ENCODE measurements at places on chromosomes 1 and 21.

GRCh38 chr1:203649551-203649998 is 22.9 kb downstream of the ATP2B4 start:
- DNase-seq = no peak

DNA sequence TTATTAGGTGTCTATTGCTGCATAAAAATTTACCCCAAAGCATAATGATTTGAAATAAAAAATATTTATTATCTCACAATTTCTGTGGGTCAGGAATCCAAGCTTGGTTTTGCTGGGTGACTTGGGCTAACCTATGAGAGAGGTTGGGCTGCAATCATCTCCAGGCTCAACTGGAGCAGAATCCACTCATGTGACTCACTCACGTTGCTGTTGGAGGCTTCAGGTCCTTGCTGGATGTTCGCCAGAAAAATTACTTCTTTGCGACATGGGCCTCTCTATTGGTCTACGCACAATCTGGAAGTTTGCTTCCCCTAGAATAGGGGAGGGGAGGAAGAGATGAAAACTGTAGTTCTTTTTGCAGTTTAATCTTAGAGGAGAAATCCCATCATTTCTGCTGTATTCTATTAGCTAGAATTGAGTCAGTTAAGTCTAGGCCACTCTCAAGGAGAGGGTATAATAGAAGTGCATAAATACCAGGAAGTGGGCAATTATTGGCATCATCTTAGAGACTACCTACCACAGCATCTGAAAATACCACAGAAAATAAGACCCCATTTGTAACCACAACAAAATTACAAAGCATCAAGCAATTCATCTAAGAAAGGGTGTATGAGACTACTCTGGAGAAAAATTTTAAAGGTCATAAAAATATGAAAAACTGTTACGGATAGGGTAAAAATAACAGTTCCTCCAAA is 5.7 kb upstream of the FASLG start:
- no peak for DNase-seq

DNA sequence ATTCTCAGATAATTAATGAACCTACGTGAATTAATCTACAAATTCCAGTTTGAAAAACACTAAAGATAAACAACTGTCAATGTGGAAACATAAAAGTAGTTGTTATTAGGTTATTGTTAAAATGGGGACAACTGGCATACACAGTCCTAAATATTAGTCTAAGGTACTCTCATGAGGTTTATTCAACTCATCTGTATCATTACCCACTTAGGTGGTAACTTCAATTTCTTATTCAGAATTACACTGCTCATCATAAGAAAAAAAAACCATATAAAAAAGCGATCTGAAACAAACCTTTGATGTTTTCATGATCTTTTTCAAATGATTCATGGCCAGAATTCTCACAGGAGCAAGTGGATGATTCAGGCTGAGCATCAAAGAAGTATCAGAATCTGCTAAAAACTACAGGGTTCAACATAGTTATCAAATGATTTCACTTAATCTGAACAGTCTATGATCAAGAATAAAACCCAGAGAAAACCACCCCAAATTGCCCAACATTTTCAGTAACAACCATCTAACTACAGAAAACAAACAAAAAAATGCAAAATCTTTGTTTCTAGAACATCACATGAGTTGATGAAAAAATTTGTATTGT is 13.7 kb downstream of the HEATR1 start:
- DNase-seq = no peak

- DNase-seq = no peak
Measured at GRCh38 chr1:224873434-224874369, 55.8 kb upstream of the DNAH14 start.

DNA sequence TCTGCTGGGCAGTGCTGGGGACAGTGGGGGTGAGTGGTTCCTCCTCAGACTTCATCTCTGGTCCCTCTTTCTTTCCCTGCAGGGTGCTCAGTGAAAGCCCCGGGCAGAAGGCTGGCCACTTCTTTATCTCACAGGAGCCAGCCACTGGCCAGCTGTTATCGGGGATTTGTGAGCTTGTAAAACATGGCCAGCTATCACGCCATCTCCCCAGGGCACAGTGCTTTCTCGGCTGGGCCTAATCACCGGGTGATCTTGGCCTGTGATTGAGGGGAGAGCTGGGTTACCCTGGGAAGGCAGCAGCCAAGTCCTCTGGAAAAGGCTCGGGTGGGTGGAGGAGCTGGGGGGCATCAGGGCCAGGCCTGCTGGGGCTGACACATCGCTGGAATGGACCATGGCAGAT is 83.0 kb downstream of the IGSF21 start:
- DNase-seq = no peak

GRCh38 chr1:217983051-217983375 is 302.1 kb upstream of the RRP15 start:
- DNase-seq = peak; percentile 21

- DNase-seq = no peak
Measured at GRCh38 chr1:165844114-165844798, 16.8 kb downstream of the UCK2 start.

GRCh38 chr21:44477131-44477530 is 21.8 kb downstream of the LRRC3 start:
- no peak for DNase-seq

GRCh38 chr1:67626861-67627235 is 58.2 kb upstream of the GADD45A start:
- DNase-seq = no peak

GRCh38 chr1:50343323-50343722 is 79.9 kb downstream of the DMRTA2 start:
- DNase-seq = no peak

DNA sequence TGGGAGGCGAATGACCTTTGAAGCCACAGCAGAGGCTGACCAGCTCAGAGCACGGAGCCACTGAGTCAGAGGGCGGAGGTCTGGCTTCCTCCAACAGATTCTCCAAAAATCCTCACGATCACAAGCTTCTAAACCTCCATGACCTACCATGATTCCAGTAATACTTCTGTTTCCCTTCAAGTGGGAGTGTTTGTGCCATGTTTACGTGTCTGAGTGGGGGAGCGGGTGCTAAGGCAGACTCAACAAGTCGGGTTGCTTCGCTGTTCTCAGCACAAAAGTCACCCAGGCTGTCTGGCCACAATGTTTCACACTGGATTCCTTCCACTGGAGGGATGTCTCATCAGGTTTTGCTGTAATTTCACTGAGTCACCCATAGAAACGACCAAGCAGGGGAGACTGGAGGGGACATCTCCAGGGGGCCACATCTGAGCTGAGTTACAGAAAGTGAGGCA is 86.2 kb downstream of the SLC66A1 start:
- no peak for DNase-seq

- no peak for DNase-seq
Measured at GRCh38 chr1:8384577-8384976, 66.7 kb downstream of the SLC45A1 start.

- no peak for DNase-seq
Measured at GRCh38 chr1:203839081-203839480, 22.3 kb upstream of the SNRPE start.

- no peak for DNase-seq
Measured at GRCh38 chr1:22089134-22089571, 36.6 kb downstream of the CDC42 start.

DNA sequence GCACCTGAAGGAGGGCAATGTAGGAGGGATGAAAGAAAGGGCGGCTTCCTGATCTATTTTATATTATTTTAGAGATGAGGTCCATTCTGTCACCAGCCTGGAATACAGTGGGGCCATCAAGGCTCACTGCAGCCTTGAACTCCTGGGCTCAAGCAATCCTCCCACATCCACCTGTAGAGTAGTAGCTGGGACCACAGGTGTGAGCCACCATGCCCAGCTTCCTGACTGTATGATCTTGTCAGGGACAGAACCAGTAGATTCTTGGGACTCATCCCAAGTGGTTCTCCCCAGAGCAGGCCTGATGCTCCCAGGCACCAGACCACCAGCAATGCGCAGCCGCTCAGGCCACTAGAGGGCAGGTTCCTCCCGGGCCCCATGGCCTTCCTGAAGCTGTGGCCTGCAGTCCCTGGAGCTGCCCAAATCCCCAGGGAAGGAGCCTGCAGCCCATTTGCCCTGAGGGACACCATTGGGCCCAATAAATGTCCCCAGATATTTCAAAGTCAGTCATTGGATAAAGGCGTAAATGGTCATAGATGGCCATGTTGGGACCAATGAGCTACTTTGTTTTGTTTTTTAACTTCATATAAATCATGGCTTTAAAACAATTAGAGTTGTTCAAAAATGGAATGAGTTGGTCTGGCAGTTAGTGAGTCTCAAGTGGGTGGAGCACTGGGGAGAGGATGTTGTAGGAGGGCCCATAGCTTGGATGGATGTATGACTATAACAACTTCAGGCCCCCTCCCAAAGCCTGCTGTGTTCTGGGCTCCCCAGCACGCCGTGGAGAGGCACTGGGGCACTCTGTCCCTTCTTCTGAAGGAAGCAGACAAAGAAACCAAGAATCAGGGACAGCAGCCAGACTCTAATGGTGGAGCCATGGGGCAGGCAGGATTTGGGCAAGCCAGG is 44.7 kb upstream of the GOLT1A start:
- DNase-seq = peak; percentile 88

DNA sequence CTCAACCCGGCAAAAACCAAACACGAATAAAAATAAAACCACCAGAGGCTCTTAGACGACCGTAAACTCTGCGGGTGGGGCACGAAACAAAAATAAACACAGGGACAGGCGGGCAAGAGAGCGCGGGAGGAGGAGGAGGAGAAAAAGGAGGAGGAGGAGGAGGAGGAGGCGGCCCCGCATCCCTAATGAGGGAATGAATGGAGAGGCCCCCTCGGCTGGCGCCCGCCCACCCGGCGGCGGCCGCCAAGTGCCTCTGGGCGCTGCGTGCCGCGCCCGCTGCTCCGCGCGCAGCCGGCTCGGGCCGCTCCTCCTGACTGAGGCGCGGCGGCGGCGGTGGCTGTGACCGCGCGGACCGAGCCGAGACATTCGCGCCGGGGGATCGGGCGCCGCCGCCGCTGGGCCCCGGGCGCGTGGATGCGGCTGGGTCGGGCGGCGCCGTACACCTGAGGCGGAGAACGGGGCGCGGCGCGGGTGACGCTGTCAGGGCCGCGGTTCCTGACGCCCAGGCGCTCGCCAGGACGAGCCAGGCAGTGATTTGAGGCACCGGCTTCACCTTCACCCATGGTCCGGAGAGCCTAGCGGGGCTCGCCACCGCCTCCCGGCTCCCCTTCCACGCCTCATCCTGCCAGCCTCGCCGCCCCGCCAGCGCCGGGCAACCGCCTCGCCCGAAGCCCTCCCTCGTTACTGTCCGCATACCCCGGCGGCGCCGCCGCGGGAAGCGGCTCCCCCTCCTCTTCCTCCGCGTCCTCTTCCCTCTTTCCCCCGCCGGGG is at the start of gene MARK1:
MARK1 (plus strand) TSS at position 229 of the 771 bp plus-strand sequence. CDS start 687 bp downstream, outside the sequence.
- peak; percentile 79 for DNase-seq

DNA sequence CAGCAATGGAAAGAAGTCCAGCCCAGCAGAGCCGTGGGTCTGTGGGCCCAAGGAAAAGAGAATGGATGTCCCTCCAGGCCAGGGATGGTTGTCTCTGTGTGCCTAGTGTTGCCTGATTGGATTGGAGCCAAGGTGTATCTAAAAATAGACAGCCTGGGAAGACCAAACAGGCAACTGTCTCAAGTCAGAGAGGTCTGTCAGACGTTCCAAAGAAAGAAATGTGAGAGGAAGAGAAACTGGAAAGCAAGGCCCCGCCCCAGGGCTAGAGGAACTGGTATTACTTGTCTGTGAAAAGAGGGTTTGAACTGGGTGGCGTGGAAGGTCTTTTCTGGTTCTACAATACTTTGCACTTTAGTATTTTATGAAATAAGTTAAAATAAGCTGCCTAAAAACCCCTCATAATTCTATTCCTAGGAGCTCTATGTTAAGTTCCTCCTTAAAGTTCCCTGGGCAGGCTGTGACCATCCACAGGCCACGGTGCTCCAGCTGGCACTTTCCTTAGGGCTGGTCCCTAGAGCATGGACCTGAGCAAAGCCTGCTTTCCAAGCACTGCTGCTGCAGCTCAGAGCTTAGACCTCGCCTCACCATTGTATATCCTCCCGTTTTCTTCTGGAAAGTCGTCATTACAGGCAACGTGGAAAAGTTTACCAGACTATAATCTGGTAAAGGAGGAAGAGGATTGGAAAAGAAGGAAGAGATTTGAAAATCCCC is 151.6 kb downstream of the DISC1 start:
- DNase-seq = no peak

DNA sequence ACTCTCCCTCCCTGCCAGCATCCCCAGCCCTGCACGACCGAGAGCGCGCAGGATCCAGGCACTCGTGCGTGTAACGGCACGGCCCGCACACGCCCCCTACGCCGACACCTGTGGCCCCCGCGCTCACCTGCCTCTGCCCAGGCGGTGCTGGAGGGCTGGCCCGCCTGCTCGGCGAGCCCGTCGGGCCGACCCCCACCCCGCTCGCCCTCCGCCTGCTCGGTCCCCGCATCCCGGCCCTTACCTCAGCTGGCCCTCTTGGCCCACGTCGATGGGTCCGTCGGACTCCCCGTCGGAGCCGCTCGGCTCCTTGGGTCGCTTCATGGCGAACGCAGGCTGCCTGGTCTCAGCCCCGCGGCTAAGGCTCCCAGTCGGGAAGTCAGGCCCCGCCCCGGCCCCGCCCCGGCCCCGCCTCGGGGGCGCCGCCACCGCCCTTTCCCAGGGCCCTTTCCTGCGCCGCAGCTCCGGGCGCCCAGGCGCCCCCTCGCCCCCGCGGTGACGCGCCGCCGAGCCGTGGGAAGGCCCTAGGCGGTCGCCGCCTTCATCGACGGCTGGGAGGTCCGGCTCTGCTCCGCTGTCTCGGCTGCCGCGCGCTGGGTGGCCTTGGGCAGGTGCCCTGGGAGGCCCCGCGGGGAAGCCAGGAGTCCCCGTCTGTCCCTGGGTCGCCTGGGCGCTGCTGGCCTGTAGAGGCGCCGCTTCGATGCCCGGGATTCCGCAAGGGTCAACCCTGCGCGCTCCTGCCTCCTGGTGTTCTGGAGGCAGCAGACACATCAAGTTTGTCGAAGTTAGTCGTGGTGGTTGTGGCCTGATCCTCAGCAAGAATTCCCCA is at the start of gene HEYL:
HEYL (minus strand) TSS at position 339 of the 826 bp plus-strand sequence; CDS start at position 321, 18 bp downstream.
- peak; percentile 92 for DNase-seq

- peak; percentile 51 for DNase-seq
Measured at GRCh38 chr1:87084244-87084836, 169.9 kb downstream of the HS2ST1 start.

GRCh38 chr1:206430031-206430983 is 40.0 kb upstream of the IKBKE start:
- no peak for DNase-seq

DNA sequence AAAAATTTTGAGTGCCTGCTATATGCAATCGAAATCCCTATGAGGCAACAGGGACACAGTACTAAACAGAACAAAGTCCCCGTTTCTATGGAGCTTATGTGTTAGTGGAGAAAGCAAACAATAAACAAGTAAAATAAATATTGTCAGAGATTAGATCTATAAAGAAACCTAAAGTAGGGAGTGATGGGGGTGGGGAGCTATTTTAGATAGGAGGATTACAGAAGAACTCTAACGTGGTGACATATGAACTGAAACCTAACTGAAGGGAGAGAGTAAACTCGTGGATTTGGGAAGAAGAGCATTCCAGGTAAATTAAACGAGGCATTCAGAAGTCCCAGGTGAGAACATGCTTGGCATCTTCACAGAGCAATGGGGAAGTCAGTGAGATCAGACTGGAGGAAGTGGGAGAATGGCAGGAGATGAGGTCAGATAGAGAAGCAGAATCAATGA is 154.5 kb downstream of the DENND1B start:
- no peak for DNase-seq

GRCh38 chr1:54804471-54805132 is 3.5 kb upstream of the TTC22 start:
- no peak for DNase-seq

GRCh38 chr1:6824665-6825368 is 39.6 kb downstream of the CAMTA1 start:
- DNase-seq = no peak

GRCh38 chr1:70899735-70900134 is 147.9 kb downstream of the PTGER3 start:
- DNase-seq = no peak

GRCh38 chr1:32881871-32882850 is 4.1 kb upstream of the HPCA start:
- DNase-seq = no peak

- DNase-seq = no peak
Measured at GRCh38 chr1:67371681-67372080, 58.5 kb downstream of the SERBP1 start.
